Activated CD4-positive, alpha-beta memory T cell treated with anti-CD3 and anti-CD28 coated beads for 36 hours (primary cell): ENCODE measurements at places on chromosomes 13 and 19. TPM values are rescaled to one million over a fixed set of nuclear protein-coding genes. Genes with fewer than 3 reads are reported as not detected.

Gene XAB2
- 52.4 TPM for total RNA-seq

DNA sequence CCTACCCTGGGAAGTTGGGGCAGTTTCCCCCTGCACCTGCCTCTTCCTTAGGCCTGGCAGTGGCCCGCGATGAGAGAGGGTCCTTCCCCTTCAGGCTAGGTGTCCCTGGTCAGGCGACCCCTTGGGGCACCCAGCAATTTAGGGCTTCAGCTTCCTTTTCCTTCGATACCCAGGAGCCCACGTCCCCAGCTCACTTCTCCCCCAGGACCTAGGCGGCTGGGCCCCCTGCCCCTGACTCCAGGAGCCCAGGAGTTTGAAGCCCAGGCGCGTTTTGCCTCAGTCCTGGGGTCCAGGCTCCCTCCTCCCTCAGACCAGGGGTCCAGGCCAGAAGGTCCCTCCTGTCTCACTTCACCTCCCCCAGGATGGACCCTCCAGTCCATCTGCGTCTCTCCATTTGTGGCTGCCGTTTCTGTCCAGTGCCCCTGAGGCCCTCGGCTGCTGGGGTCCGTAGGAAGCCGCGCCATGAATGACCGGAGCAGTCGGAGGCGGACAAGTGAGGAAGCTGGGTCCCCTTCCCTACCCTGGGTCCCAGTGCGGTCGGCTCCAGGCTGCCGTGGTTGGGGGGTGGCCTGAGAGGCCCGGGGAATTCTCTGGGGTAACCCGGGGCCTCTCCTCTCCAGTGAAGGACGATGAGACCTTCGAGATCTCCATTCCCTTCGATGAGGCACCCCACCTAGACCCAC is 714 bp downstream of the CCDC106 start:
- no peak for DNase-seq

DNA sequence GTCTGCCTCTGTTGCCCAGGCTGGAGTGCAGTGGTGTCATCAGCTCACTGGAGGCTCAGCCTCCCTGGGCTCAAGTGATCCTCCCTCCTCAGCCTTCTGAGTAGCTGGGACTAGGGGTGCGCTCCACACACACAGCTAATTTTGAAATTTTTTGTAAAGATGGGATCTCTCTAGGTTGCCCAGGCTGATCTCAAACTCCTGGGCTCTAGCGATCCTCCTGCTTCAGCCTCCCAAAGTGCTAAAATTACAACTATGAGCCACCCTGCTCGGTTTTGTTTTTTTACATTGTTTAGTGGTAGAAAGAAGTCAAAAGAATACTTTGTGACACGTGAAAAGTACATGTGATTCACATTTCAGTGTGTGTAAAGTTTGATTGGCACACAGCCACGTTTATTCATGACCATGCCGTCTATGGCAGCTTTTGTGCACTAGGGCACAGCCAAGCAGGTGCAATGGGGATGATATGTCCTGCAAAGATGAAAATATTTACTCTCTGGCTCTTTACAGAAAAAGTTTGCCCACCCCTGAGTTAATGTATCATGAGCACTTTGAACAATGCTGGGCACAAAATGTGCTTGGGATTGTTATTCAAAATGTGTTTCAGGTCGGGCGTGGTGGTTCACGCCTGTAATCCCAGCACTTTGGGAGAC is 16.2 kb upstream of the NFIC start:
- no peak for DNase-seq

DNA sequence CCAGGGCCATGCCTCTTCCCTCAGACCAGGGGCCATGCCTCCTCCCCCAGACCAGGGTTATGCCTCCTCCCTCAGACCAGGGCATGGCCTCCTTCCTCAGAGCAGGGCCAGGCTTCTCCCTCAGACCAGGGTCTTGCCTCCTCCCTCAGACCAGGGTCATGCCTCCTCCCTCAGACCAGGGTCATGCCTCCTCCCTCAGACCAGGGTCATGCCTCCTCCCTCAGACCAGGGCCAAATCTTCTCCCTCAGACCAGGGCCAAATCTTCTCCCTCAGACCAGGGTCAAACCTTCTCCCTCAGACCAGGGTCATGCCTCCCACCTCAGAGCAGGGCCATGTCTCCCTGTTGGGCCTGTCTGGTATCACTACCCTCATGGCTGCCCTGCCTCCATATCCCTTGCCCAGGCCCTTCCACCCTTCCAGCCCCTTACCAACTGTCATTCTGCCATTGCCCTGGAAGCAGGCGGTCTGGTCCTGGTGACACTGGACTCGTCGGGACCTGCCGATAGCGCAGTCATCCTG is 4.2 kb downstream of the LYPD5 start:
- DNase-seq: no peak

- DNase-seq: no peak
Observed at GRCh38 chr19:4590559-4590958, 31.1 kb upstream of the SEMA6B start.

DNA sequence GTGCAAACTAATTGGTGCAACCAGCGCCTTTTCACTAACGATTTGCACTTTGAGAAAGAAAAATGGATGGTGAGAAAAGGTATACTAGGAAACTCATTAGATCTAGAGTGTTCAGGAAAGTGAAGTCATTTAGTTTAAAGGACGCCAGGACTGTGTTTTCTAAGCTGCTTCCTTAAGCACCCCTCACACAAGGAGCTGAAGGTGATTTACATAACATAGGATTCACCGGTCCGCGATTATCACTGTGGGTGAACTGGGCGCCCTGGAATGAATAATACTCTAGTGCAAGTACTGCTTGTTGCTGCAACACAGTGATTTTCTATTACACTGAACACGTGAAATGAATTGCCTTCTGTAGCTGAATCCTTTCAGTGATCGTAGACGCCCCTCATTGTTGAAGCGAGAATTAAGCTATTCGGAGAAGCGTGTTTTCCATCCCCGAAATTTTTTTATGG is 2.6 kb upstream of the MAB21L1 start:
- no peak for DNase-seq

DNA sequence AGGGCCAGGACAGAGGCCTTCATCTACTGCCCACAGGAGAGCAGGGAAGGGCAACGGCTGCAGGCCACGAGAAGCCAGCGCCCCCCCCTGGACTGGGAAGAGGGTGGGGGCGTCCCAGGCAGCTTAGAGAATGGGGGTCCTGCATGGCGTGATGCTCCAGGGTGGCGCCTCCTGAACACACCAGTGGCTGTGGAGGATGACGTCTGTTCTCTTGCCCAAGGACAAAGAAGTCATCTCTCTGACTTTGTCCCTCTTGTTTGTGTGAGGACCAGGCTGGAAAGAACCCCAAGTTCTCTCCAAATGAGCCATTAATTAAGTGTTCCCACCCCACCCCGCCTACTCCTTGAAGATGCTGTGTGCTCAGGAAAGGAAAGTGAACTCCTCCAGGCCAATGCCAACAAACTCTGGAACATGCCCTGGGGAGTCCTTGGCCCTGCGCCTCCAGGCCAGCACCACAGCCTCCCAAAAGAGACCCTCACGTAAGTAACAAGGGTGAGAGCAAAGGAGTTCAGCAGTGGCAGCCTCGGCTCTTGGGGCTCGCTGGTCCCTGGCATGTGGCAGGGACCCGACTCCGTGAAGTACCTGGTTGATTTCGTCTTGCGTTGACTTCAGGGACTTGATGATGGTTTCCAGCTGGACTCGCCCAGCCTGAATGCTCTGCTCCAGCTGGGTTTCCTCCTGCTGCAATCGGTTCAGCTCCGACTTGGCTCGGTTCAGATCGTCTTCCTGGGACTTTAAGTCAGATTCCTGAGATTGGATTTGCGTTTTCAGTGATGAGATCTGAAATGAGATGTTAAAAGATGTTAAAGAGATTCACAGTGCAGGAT is 68.4 kb downstream of the EPS15L1 start:
- DNase-seq: no peak

DNA sequence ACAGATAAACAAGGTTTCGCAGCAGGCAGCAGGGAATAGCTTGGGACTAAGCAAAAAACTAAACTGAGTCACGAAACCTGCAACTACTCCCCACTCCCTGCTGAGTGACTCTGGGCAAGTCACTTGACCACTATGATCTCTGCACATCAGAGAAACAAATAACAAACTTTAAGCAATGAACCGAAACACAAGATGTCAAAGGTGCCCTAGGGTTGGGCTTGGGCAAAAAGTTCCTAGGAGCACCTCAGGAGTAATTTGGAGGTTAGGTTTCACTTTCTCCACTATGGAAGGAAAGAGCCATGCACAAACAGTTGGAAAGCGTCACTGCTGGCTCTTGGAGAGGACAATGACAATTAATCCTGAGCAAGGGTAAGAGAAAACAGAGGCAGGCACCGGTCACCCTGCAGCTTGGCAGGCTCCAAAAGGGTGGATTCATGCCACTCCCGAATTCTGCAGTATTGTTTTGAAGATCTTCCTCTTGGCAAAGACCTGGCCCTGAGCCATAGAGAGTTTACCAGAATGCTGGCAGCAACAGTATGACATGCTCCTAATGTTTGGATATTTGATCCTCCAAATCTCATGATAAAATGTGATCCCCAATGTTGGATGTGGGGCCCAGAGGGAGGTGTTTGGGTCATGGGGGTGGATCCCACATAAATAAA is 60.3 kb downstream of the CRYL1 start:
- DNase-seq: no peak
